ENCODE measurements at places on chromosomes 4 and X. TPM values are rescaled to one million over a fixed set of nuclear protein-coding genes. Genes with fewer than 3 reads are reported as not detected.
A peak's percentile ranks its signal among the peaks of the same experiment; 100 is the strongest.

The MAGEB17 gene
- not detected for total RNA-seq

The IGBP1 gene
- total RNA-seq = 37.4 TPM

The APLN gene
- 3.8 TPM for total RNA-seq

The TBC1D9 gene
- 28.2 TPM for total RNA-seq

The TEX13B gene
- total RNA-seq = not detected

The TRIM75 gene
- not detected for total RNA-seq

The PAPSS1 gene
- total RNA-seq = 39.6 TPM

The GYG2 gene
- total RNA-seq = not detected

The PARM1 gene
- not detected for total RNA-seq

The IL21 gene
- total RNA-seq = not detected

DNA sequence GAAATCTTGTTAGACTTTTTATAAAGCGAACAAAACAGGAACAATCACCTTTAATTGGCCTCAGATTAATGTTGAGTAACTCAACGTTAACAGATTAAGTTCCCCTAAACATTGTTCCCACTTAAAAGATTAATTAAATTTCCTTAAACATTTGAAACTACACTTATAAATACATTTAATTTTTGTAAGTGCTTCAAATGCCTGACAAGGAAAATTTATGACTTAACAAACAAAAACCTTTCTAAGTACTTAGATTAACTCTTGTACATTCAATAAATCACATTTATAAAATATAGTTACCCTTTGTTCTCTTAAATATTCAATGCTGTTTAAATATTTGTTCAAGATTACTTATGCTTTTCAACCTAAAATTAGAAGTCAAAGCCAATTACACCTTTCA, 39.4 kb upstream of the OCIAD2 start:
- DNase-seq = no peak

DNA sequence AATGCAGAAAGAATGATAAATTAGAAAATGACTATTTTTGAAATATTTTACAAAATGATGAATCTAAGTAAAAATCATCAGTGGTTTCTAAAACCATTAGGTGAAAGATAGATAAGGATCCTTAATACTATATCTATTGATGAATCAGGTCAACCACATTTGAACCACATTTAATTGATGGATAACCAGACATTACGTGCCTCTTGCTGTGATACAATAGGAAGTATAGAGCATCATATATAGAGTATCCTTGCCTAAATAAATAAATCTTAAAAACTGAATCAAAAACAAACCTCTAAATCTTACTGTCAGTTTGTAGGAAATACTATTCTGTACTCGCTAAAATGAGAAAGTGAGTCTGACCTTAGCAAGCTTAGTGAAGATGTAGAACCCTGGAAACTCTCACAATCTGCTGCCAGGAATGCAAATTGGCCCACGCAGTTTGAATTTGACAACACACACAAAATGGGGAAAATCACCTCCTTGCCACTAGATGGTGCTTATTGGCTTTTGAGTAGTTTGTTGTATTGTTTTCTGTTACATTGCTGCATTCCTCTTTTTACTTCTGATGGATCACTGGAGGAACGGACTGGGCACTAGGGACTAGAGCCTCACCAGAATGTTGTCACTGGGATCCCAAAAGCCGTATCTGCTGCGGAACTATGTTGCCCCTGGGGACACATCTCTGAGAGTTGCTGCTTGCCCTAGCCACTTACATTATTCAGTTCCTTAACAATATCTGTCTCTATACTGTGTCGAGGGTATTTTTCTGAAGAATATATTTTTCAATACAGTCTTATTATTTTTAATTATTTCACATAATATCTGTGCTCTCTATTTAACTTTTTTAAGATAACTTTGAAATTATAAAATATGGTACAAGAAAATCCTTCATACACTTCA, 25.4 kb upstream of the SLAIN2 start:
- peak; percentile 69 for DNase-seq

GRCh38 chr4:15893962-15894361, 44.6 kb downstream of the FGFBP1 start:
- peak; percentile 95 for DNase-seq

GRCh38 chr4:113539408-113539807, 222.1 kb downstream of the CAMK2D start:
- peak; percentile 65 for DNase-seq

- DNase-seq = no peak
These were observed 2.2 kb downstream of the KIT start for GRCh38 chr4:54659749-54660535.

DNA sequence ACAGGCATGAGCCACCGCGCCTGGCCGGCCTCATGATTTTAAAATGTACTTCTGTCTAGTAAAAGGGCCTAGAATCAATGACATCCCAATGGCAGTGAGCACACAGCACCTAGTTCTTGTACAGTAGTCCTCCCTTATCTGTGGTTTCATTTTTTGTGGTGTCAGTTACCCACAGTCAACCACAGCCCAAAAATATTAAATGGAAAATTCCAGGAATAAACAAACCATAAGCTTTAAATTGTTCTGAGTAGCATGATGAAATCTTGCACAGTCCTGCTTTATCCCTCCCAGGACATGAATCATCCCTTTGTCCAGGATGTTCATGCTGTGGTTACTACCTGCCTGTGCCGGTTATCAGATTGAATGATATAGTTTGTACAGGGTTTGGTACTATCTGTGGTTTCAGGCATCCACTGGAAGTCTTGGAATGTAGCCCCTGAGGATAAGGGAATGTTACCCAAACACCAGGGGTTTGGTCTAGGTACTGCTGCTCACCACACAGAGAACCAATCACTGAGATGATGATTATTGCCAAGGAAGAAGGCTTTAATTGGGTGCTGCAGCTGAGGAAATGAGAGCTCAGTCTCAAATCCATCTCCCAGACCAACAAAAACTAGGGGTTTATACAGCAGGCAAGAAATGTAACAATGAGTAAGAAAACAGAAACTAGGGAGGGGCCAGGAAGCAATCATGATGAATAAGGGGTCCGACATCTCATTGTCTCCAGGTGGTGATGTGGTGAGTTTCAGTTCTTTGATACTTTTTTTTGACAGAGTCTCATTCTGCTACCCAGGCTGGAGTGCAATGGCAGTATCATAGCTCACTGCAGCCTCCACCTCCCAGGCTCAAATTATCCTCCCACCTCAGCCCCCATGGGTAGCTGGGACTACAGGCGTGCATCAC, 16.2 kb upstream of the FHL1 start:
- peak; percentile 98 for DNase-seq

GRCh38 chr4:106424426-106424825, 55.8 kb upstream of the GIMD1 start:
- DNase-seq = no peak

- peak; percentile 42 for DNase-seq
These were observed 55.5 kb downstream of the PJA1 start for GRCh38 chrX:69109706-69110105.

- no peak for DNase-seq
These were observed 3.4 kb downstream of the SPARCL1 start for GRCh38 chr4:87525636-87526295.

DNA sequence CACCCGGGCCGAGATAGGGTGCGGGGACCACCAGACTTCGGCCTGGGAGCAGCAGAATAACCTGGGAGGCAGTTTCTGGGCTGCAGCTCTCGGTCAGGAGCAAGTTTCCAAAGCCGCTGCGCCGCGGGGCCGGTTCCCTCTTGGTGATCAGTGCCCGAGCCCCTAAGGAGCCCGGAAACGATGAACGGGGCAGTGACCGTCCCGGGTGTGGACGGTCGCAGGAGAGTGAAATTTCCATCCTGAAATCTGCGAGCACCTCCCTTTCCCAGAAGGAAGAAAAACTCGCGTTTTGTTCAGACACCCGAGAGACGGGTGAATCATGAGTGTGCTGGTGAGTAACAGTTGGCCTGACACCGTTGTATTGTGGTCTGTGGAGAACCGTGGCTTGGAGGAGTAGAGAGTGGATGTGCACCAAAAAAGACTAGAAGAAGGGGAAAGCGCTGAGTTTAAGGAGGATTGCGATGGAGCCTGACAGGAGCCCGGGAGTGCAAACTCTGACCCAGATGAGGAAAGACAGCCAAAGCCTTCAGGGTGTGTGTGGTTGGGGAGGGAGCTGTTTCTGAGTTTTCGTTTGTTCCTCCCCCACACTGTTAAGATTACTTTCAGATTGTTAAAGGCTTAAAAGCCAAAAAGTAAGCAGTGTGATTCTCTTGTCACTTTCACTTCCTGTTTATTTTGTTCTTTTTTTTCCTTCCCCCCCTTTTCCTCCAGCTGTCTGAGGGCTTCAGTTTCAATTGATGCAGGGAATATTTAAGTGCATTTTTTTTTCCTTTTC, 828 bp downstream of the MCUB start:
- peak; percentile 73 for DNase-seq

DNA sequence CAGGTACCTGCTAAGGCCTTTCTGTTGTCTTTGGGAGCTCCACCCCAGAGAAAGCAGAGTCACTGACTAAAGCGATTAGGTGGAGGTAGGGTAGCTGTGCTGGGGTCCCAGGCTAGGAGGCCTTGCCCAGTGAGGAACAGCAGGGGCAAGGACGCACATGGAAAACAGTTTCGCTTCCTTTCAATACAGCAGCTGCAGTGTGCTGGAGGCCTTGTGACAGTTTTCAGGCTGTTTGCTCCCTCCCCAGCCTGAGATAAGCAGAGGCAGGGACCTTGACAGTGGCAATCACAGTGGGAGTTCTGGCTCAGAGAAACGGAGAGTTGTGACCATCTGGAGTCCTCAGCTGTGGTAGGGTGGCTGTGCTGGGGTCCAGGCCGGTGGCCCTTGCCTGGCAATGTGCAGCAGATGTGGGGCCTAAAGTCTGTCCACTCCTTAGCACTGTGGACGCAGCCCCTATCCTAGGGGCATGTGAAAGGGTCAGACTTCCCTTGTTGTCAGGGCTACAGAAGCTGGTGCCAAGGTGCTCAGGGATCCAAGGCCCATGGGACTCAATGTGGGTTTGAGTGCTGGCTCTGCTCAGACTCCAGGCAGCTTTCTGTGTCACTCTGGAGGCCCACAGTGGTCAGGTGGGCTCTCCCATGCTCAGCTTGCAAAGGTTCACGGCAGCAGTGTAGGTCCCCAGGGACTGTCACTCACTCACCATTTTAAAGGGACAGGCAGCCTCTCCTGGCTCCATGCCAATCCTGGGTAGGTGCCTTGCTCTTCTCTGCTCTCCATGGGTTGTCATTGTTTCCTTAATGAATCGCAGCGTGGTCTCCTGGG, 534.9 kb upstream of the FMR1 start:
- no peak for DNase-seq

- no peak for DNase-seq
These were observed 1.9 kb downstream of the SPIN2B start for GRCh38 chrX:57119416-57119815.

DNA sequence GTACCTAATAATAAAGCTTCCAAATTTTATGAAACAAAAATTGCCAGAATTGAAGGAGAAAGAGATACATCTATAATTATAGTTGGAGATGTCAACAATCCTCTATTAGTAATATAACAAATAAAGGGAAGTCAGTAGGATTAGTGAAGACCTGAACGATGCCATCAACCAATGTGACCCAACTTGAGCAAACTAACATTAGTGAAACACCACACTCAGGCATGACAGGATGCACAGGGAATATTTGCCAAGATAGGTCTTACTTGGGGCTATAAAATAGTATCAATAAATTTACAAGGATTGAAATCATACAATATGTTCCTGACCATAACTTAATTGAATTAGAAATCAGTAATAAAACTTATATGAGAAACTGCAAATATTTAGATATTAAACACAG, 12.0 kb downstream of the SPON2 start:
- DNase-seq = no peak

GRCh38 chr4:184649971-184650855, 675 bp downstream of the PRIMPOL start:
- DNase-seq = peak; percentile 38

GRCh38 chr4:16857425-16857824, 41.0 kb downstream of the LDB2 start:
- no peak for DNase-seq

DNA sequence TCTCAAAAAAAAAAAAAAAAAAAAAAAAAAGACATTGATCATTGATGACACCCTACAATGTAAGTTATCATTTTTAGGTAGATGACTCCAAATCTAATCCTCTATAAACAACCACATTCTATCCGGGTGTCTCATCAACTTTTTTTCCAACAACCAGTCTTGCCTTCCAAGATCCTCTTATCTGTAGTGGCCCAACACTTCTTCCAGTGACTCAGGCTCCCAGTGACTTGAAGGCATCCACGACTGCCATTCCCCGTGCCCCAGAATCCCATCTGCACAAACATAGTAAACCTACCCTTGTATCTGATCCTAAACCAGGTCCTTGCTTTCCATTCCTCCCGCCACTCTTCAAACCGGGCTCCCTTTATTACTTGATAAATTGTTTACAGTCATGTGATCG, 15.6 kb upstream of the TSPAN5 start:
- no peak for DNase-seq

- DNase-seq = peak; percentile 59
These were observed 12.3 kb upstream of the XPNPEP2 start for GRCh38 chrX:129726307-129727111.

GRCh38 chr4:42641656-42642055, 15.2 kb downstream of the ATP8A1 start:
- no peak for DNase-seq

All from HT1080 (cell line).